ENCODE measurements at places on chromosomes 5 and 9. TPM values are rescaled to one million over a fixed set of nuclear protein-coding genes. Genes with fewer than 3 reads are reported as not detected.

DNA sequence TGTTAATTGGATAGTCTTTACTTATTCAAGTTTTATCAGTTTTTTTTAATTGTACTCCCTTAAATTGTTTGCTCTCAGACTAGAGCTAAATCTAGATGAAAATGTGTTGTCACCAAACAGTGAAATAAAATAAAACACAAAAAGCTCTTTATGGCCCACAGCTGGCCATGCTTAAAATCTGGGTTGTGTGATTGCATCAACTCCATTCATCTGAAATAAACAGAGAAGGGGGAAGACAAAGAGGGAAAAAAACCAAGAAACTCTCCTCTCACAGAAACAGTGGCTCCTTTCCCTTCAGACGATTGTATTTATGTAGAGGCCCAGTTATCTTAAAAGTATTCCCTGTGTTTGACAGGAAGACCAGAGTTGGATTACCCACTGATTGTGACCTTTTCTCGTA lies 422.4 kb downstream of the IRX1 start:
- no peaks in the 10 kb centered on the region for H3K4me1 ChIP-seq
- DNase-seq = no peak
- no peak overlapping the region for H3K27ac ChIP-seq
- H3K27me3 ChIP-seq = no peaks in the 10 kb centered on the region
- no peaks in the 10 kb centered on the region for H3K36me3 ChIP-seq
- no peak overlapping the region for H3K4me3 ChIP-seq

GRCh38 chr5:159152876-159153275 lies 53.2 kb upstream of the EBF1 start:
- no peak for DNase-seq
- H3K36me3 ChIP-seq = peaks cover 6% of the 10 kb centered on the region
- no peaks in the 10 kb centered on the region for H3K27me3 ChIP-seq

The MYMK gene
- 1.1 TPM for total RNA-seq

The PCDHGB4 gene
- total RNA-seq = 3.1 TPM

- no peak overlapping the region for H3K4me3 ChIP-seq
- no peak for DNase-seq
- H3K36me3 ChIP-seq = no peaks in the 10 kb centered on the region
- no peak overlapping the region for H3K27ac ChIP-seq
Measured at GRCh38 chr9:16023446-16023845, 470.6 kb downstream of the CCDC171 start.

GRCh38 chr5:1889321-1890065 lies 6.8 kb upstream of the IRX4 start:
- H3K4me3 ChIP-seq = no peak overlapping the region
- no peaks in the 10 kb centered on the region for H3K4me1 ChIP-seq
- H3K27ac ChIP-seq = no peak overlapping the region
- no peak for DNase-seq
- no peaks in the 10 kb centered on the region for H3K27me3 ChIP-seq

- DNase-seq = peak; percentile 71
- H3K27me3 ChIP-seq = no peaks in the 10 kb centered on the region
- H3K4me3 ChIP-seq = no peak overlapping the region
- no peak overlapping the region for H3K27ac ChIP-seq
Measured at GRCh38 chr9:87714819-87715218, 11.1 kb upstream of the CTSL start.

GRCh38 chr5:169158764-169159163 lies 142.2 kb downstream of the SLIT3 start:
- H3K27ac ChIP-seq = no peak overlapping the region
- DNase-seq = no peak
- H3K27me3 ChIP-seq = no peaks in the 10 kb centered on the region

DNA sequence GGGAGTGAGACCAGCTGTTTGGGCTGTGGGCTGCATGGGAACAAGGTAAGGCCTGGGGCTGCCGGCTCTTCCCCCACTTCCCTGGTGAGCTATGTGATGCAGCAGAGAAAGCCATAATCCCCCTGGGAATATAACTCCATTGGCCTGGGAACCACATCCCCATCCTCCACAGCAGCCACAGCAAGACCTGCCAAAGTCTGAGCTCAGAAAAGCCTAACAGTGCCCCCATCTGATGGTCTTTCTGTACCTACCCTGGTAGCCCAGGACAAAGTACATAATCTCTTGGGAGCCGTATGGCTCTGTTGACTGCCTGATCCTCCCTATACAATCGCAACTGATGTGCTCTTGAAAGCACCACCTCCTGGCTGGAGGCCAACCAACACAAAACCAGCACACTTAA lies 432.6 kb downstream of the CDH18 start:
- H3K36me3 ChIP-seq = no peaks in the 10 kb centered on the region
- H3K4me1 ChIP-seq = no peaks in the 10 kb centered on the region
- no peak overlapping the region for H3K27ac ChIP-seq
- DNase-seq = no peak

The MARCOL gene
- total RNA-seq = not detected

DNA sequence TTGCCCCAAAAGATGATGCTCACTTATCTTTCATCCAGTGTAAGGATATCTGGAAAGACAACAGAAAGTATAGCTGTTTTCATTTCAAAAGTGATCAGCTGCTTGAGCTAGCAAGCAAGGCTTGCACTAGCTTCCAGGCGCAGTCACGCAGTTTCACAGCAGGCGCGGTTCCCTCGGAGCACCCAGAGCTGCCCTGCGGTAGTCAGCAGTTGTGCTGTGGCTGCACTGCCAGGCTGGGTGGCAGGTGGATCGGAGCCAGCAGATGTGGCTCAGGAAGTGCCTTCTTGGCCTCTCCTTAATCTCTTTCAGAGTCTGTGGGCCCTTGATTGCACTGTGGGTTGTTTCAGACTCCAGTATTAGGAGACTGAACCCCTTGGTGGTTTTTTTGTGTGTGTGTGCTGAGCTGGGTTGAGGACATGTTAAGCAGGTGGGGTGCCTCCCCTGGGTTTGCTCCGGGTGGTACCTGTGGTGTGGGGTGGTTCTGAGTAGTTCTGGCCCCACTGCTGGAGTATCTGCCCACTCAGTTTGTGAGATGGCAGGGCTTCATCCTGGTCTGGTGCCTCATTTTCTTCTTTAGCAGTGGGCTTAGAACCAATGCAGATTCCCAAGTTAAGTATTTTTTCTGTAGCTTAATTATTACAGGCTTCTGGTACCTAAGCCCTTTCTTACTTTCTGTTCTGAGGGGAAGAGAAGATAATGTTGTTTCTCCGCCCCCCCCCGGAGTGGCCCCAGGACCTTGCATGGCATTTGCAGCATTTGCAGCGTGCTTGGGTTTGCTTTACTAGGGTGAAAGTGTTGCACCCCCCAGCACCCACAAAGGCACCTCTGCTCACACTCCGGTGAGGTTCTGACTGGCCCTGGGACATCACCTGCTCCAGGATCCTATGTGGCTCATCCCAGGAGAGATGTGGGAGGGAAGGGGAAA lies 16.4 kb downstream of the TENT4A start:
- no peak overlapping the region for H3K4me3 ChIP-seq
- H3K36me3 ChIP-seq = no peaks in the 10 kb centered on the region
- H3K27me3 ChIP-seq = no peaks in the 10 kb centered on the region
- H3K27ac ChIP-seq = no peak overlapping the region
- peaks cover 4% of the 10 kb centered on the region for H3K4me1 ChIP-seq

The NUP155 gene
- total RNA-seq = 125 TPM

The DNAH5 gene
- total RNA-seq = 0.16 TPM

The SLC6A19 gene
- not detected for total RNA-seq

DNA sequence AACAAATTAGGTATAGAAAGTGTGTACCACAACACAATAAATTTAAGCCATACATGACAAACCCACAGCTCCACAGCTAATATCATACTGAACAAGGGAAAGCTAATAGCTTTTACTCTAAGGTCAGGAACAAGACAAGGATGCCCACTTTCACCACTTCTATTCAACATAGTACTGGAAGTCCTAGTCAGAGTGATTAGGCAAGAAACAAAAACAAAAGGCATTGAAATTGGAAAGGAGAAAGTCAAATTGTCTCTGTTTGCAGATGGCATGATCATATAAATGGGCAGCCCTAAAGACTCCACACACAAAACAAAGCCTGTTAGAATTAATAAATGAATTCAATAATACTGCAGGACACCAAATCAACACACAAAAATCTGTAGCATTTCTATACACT lies 548.8 kb downstream of the CTNND2 start:
- H3K27ac ChIP-seq = no peak overlapping the region
- no peak for DNase-seq
- H3K4me1 ChIP-seq = no peaks in the 10 kb centered on the region
- no peaks in the 10 kb centered on the region for H3K27me3 ChIP-seq

DNA sequence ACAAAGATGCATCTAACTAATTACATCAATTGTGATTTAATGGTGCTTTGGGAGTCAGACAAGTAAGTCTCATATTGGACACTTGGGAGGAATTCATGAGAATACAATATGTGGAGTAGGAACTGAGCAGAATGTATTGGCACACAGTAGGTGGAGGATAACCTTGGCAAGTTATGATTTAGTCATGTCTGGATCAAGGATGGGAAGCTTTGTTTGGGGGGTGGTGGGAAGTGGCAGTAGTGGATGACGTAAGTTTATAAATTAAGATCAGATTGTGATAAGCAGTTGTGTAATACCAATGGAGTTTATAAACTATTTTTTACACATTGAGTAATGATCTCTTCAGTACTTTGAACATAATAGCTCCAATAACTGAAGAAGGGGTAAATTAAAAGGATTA lies 67.0 kb downstream of the SGCD start:
- no peaks in the 10 kb centered on the region for H3K27me3 ChIP-seq

GRCh38 chr9:76598981-76599380 lies 140.0 kb downstream of the GCNT1 start:
- no peaks in the 10 kb centered on the region for H3K36me3 ChIP-seq
- DNase-seq = no peak
- H3K4me3 ChIP-seq = no peak overlapping the region
- peaks cover 5% of the 10 kb centered on the region for H3K4me1 ChIP-seq
- no peak overlapping the region for H3K27ac ChIP-seq
- no peaks in the 10 kb centered on the region for H3K27me3 ChIP-seq

The NFIB gene
- total RNA-seq = 44.7 TPM

The LCN1 gene
- total RNA-seq = not detected

DNA sequence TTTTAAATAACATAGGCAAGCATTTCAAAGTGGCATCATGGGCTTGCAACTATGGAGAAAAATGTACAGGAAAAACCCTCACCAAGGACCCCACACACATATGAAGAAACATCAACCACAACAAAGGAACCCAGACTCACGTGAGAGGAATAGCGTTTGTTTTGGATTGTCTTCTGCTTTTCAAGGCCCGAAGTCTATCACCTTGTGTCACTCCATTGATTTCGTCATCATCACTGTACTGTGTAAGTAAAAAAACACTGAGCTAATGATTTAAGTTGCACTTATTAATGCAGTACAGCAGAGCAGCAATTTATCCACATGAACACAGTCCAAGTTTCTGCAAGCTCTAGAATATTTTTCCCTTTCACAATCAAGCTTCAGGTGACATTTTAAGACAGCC lies 72.4 kb downstream of the HABP4 start:
- no peak overlapping the region for H3K27ac ChIP-seq
- H3K4me1 ChIP-seq = no peaks in the 10 kb centered on the region
- H3K36me3 ChIP-seq = peaks cover 21% of the 10 kb centered on the region
- no peaks in the 10 kb centered on the region for H3K27me3 ChIP-seq
- no peak for DNase-seq
- no peak overlapping the region for H3K4me3 ChIP-seq

DNA sequence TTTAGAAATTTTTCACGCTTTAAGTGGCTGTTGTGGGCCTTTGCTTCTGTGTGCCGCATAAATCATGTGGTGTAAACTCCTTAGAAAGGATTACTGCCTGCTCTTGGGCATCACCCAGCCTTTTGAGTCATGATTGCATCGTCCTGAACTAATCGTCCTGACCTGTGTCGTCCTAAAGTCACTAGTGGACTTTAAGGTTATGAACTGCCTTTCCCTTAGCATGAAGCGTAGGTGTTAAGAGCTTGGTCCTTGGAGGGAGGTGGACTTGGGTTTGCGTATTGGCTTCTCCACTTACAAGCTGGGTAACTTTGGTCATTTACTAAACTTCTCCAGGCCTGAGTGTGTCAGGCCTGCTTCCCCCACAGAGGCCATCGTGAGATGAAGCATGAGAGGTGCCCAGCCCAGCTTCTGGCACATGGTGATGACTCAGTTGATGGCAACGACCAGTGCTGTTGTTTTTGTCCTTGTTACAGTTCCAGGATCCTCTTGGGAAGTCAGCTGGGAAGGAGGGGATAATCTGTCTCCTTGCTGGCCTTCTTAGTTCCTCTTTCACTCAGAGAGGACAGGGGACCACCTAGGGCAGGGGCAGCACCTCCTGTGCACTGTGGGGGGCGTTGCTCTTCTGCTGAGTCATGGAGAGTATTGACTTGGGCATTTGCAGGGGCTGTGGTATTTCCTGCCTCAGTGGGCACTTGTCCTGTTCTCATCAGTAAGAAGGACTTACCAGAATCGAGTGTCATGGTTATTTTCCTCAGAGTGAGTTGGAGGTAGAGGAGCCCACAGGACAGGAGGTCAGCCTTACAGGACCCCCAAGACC lies 54.2 kb upstream of the NCS1 start:
- no peak overlapping the region for H3K4me3 ChIP-seq
- no peaks in the 10 kb centered on the region for H3K36me3 ChIP-seq
- no peaks in the 10 kb centered on the region for H3K27me3 ChIP-seq
- H3K4me1 ChIP-seq = peaks cover 53% of the 10 kb centered on the region
- peak overlapping the region; percentile 93 for H3K27ac ChIP-seq

GRCh38 chr5:151084363-151084762 lies 3.5 kb upstream of the TNIP1 start:
- DNase-seq = no peak
- no peaks in the 10 kb centered on the region for H3K27me3 ChIP-seq
- peaks cover 48% of the 10 kb centered on the region for H3K4me1 ChIP-seq
- no peak overlapping the region for H3K27ac ChIP-seq
- H3K36me3 ChIP-seq = no peaks in the 10 kb centered on the region
- no peak overlapping the region for H3K4me3 ChIP-seq

DNA sequence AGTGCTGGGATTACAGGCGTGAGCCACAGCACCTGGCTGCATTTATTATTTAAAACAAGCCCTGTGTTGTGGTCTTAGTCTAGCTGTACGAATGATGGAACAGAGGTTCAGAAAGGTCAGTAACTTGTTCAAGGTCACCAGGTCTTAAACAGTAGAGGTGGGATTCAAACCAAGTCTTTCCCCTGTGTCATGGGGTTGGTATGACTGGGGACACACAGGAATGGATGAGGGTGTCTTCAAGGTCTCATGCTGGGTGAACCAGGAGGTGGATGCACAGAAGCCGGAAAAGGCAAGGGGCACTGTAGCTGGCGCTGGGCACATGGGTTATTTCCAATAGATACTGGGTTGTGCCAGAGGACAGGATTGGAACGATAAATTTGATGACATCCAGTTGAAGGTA lies 32.2 kb upstream of the TJP2 start:
- H3K36me3 ChIP-seq = no peaks in the 10 kb centered on the region
- no peak for DNase-seq
- H3K4me3 ChIP-seq = no peak overlapping the region

GRCh38 chr9:93154293-93154903 lies 20.3 kb upstream of the NINJ1 start:
- no peak overlapping the region for H3K27ac ChIP-seq
- H3K4me1 ChIP-seq = no peaks in the 10 kb centered on the region
- no peaks in the 10 kb centered on the region for H3K36me3 ChIP-seq
- H3K4me3 ChIP-seq = no peak overlapping the region
- peaks cover 2% of the 10 kb centered on the region for H3K27me3 ChIP-seq

The KCNV2 gene
- total RNA-seq = not detected

The CTXN3 gene
- not detected for total RNA-seq

- no peak for DNase-seq
- H3K27ac ChIP-seq = no peak overlapping the region
Measured at GRCh38 chr9:1354086-1354485, 303.9 kb downstream of the DMRT2 start.
